ENCODE measurements at places on chromosomes 3 and 15.

DNA sequence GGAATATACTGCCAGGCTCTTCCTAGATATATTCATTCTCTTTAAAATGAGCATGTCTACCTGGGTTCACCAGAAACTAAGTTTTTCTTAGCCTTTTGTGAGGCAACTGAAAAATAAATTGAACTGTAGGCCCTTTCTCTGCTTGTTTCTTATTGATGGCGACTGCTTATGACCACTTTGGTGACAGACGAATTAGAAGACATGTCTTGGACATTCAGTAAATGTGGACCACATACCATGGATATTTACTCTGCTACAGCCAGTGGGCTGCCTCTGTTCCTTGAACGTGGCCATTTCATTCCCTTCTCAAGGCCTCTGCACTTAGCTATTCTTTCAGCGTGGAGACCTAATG lies 603 bp upstream of the SELENOK start:
- no peak for DNase-seq

GRCh38 chr15:91055548-91056331 lies 33.3 kb upstream of the VPS33B start:
- DNase-seq, result no peak

- DNase-seq, result no peak
Measured at GRCh38 chr3:177968891-177969290, 567.3 kb upstream of the KCNMB2 start.

DNA sequence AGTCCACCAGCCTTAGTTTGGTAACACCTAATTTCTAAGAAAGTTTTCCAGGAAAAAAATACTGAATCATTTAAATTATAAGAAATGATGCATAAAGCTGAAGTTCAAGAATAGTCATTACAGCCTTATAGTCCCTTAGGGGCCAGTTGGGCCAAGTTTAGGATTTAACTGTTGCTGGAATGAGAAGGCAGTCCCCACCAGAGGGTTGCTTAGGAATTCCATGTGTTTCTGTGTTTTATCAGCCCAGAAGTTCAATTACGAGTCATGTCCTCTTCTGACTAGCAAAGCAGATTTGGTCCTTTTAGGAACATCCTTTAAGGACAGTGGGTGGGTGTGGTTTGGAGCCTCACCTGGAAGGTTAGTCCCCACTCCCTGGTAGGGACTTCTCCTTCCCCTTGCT lies 57.0 kb upstream of the NR2E3 start:
- no peak for DNase-seq

DNA sequence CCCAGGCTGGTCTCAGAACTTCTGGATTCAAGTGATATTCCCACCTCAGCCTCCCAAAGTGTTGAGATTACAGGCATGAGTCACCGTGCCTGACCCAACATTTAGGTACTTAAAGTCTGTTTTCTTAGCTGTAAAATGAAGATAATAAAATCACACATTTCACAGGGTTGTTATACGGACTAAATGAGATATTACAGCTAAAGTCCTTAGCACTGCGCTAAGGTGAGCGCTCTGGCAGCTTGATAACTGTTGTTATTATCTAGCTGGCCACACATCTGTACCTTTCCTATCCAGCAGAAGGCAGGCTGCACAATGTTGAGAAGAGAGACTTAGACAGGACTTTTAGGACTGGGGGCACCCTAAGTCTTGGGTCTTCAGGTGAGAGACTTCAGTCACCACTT lies 2.7 kb upstream of the LIPH start:
- no peak for DNase-seq

DNA sequence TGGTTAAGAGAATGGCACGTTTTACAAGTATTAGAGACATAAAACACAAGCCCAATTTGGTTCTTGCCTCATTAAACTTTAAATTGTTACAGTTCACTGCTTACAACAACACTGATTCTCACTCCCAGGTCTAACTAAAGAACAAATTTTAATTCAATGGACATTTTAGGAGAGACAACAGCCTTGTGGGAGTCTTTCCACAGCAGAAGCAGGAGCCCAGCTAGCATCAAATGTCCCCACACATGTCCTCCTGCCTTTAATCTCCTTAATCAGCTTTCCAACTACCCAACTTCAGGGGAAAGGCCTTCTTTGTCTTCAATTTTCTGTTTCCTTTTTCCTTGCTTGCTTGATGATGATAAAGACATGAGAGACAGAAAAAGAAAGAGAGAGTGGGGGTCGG lies 287.8 kb upstream of the WNT5A start:
- DNase-seq, result no peak

GRCh38 chr3:148068466-148068865 lies 629.2 kb upstream of the AGTR1 start:
- DNase-seq, result no peak

DNA sequence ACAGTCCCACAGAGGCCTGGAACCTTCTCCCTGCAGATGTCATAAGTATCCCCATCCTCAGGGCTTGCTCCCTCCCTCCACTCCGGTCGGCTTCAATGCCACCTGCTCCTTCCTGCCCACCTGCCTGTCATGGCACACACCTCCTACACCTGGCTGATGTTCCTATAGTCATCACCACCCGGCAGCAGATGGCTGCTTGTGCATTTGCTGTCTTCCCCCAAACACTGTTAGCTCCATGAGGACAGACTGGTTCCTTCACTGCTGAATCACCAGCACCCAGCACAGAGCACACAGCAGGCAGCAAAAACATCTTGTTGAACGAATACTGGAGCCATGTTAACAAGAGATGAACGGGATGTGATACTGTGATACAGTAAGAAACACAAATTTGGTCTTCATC lies 14.8 kb downstream of the TARS3 start:
- no peak for DNase-seq

DNA sequence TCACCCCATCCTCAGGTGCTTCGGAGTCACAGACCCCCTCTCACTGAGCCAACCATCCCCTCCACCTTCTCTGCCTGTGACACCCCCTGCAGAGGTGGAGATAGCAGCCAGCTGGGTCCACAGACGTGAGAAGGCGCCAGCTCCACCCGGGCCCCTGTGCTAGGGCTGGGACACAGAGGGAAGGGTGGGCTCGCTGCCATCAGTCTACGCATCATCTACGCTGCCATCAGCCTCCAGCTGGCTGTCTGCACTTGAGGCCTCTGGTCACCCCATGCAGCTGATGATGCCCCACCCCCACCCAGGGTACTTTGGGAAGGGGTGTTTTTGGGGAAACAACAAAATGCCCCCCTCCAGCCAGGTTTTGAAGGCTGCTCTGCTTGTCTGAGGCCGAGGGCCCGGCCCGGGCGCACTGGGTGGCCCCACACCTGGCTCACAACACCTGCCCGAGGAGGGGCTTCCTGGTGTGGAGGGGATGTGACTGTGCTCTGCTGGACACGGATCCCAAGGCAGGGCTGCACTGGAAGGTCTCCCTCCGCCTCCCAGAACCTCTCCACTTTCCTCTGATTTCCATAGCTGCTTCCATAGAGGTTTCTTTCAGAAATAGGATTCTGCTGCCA lies 163.4 kb upstream of the IQSEC1 start:
- DNase-seq, result no peak

DNA sequence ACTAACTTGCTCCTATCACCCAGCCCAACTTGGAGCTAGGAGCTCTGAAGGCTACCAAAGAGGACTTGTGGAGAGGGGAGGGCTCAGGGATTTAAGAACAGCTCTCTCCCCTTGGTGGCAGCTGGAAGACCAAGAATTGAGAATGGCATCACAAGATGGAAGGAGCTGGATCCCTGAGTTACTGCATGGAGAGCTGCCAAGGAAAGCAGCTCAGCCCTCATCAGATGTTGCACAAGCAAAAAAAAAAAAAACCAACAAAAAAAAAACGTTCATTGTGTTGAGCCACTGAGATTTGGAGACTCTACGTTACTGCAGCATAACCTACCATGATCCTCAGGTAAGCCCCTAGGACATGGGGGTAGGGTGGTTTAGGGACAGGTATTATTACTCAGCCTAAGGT lies 41.0 kb downstream of the ITGB5 start:
- DNase-seq, result no peak

DNA sequence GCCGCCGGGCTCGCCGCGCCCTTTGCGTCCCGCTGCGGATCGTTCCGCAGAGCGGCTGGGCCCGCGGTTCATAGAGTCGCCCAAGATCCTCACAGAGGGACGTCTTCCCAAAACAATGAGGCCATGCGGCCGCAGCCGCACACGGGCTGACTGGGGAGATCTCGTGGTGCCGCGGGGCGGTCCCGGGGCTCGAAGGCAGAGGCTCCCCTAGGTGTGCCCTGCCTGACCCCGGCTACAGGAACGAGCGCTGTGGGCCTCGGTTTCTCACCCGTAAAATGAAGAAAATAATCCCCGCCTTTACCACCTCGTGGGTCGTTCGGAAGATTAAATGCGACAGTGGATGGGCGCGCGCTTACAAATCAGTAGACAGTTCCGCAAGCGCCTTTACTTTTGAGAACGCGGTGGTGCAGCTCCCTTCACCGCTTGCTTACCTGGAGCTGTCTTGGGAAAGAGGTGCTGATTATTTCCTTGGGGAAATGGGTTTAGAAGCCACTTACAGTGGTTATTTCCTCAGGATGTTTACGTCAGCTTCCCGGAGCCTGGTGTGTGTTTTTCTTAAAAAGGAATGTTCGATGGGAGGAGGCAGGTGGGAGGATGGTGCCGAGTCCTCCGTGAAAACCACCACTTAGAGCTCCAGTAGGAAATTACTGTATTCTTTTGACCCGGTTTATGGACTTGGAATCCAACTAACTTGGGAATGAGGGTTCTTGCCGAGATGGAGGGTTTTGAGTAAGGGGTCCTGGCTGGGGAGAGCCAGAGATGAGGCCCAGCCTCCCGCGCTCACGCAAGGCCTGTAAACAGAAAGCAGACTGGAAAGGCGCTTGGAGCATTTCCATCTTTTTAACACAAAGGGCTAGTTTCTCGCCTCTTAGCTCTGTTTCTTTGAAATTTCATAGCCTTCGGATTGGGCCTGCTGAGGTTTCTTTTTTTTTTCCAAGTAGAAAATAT lies 1.9 kb upstream of the MEX3B start:
- DNase-seq, result no peak

DNA sequence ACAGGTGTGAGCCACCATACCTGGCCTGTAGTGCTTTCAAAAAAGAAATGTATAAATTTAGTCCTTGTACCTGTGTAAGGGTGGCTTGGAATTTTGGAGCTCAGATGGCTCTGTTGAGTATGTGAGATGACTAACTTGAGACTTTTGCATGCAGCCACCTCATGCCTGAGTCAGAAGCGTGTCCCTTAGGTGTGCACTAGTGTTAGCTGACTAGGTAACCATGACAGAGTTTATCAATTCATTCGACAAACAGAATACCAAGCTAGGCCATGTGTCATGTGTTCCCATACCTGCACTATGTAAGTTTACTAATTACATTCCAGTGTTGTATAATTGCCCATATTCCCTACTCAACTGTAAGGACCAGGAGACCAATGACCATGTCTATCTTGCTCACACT lies 4.0 kb upstream of the ZNF639 start:
- DNase-seq, result no peak

DNA sequence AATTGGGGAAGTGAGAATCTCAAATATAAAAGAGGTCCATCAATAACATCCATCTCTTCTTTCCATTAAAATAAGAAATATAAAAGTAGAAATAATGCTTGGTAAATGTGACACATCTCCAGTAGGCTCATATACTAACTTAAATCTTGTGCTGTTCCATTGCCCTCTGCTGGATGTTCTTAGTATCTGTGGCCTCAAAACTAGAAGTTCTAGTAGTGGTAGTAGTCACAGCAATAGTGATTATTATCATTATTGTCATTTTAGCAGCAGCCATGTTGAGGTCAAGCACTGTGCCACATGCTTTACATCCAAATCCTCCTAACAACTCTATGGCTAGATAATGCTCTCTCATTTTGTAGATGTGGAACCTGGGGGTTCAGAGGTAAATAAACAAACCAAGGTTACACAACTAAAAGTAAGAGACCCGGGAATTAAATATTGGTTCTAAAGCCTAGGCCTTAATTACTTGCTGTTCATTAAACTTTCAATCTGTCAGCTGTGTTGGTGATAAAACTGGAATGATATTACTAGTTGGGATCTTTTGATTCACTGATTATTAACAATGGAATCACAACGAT lies 20.2 kb upstream of the BTLA start:
- DNase-seq, result no peak

GRCh38 chr3:4981294-4981664 lies 2.0 kb downstream of the BHLHE40 start:
- no peak for DNase-seq

DNA sequence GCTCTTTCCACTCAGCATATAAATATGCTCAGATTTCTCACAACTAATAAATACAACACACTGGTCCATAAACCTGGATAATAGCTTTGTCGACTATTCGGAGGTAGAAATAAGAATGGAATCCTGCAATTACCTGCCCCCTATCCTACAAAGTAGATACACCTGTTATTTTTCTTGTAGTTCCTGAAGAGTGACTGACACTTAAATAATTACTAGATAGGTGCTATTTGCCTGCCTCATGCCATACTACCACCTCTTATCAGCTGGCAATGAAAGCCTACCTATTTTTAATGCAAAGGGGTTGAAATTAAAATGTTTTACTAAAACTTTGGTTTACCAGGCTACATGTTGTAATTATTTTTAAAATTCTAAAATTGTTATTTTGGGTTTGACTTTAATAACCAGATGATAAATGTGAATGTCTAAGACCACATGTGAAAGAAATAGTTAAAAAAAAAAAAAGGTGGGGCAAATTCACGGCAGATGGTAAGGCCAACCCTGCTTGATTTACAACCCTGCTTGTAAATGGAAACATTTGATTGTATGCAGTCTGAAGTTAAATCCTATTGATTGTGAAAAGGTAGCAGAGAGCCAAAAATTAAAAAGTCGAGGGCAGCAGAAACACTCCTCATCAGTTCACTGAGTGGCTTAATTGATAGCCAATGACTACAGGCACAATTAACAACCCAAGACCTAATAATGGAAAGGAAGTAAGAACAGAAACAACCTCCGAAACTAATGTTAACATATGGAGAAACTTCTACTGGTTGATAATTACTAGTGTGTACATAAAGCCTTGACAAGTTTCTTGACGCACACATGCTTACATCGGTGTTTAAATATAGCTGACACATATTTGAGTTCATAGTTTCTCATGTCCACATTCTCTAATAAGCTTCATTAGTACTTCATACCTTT lies 8.9 kb downstream of the PEAK1 start:
- DNase-seq, result no peak

DNA sequence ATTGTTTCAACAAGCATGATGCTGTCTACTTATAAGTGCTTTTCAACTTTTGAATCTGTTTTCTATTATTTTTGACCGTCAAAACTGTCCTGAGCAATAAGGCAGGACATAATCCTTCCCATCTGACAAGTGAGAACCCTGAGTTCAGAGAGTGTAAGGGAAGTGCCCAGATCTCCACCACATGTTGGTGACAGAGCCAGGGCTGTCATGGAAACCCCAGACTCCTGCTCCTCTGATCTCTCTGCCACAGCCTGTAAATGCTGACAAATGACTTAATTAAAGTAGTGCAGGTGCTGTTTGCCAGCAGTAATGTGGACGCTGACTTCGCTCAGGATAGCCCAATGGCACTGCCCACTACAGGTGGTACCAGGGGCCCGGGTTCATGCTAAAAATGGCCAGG lies 40.3 kb downstream of the SPSB4 start:
- no peak for DNase-seq

DNA sequence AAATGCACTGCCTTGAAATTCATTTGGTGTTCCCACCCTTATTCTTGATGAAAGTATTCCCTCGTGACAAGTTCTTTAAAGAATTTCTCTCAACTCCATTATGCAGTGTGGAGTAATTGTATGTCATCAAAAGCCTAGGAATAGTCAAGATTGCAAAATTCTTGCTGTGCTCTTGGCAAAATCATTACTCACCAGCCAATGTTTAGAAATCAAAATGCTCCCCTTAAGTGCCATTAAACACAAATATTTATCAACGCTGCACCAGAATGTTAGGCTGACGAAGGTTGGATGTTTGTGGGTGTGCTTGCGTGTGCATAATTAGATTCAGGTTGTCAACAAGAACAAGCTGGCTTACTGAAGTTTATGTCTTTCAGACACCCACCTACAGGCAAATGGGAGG lies 40.5 kb downstream of the SST start:
- no peak for DNase-seq

All from esophagus squamous epithelium (tissue), 5 donors.